Stimulated activated CD4-positive, alpha-beta T cell treated with anti-CD3 and anti-CD28 coated beads, Interleukin-15, amount 100 ng/mL, for 1 hour (primary cell): ENCODE measurements at places on chromosomes 6 and 20.

DNA sequence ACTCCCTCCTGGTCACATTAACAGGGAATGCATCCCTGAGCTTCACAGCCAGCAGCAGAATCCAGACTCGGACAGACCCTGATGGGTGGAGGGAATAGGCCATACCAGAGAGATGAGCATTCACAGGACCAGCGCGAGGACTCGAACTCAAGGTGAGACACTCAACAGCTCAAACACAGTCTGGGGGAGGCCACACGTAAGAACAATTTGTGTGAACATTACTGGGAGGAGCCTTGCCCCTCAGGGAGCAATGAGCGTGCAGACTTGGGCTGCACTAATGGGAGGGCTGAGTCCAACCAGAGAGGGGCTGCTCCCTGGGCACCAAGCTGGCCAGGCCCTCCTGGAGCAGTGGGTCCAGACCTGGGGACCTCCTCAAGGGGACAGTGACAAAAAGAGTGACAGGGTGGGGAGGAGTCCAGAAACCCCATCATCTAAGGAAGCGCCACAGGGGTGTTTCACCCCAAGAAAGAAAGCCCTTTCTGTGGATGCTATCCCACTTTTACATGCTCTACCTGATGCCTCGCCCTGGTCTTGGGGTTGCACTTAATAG is 118.4 kb downstream of the MRPL14 start:
- DNase-seq = no peak

DNA sequence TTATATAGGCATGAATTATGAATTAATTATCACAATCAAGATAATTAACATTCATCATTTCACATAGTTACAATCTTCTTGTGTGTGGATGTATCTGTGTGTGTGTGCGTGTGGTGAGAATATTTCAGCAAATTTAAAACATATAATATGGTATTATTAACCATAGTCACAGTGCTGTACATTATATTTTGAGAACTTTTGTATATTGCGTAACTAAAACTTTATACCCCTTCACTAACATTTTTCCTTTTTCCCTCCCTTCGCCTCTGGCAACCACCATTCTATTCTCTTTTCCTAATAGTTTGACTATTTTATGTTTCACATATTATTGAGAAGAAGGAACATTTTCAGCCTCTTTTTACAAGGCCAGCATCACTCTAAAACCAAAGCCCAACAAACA is 176.8 kb downstream of the HTR1B start:
- DNase-seq = no peak

- DNase-seq = no peak
These were observed 3.3 kb upstream of the TAAR5 start for GRCh38 chr6:132592855-132593254.

DNA sequence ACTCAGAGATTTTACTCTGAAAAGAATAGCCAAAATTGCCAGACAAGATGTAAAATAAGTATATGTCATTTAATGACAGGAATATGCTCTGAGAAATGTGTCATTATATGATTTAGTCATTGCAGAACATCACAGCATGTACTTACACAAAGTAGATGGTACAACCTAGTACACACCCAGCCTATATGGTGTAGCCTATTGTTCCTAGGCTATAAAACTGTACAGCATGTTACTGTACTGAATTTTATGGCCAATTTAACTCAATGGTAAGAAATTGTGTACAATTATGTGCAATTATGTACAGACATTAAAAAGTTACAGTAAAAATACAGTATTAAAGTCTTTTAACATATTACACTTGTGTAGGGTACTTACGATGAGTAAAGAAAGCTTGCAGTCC is 311.9 kb upstream of the EPHA7 start:
- no peak for DNase-seq

- no peak for DNase-seq
These were observed 5.5 kb downstream of the CLPSL1 start for GRCh38 chr6:35786272-35786671.
